ENCODE measurements at places on chromosomes 1 and 21. TPM values are rescaled to one million over a fixed set of nuclear protein-coding genes. Genes with fewer than 3 reads are reported as not detected.

The OR14K1 gene
- not detected for total RNA-seq

The IGSF21 gene
- total RNA-seq: not detected

GRCh38 chr1:207020709-207021107, 11.8 kb downstream of the C1orf116 start:
- no peak for DNase-seq

DNA sequence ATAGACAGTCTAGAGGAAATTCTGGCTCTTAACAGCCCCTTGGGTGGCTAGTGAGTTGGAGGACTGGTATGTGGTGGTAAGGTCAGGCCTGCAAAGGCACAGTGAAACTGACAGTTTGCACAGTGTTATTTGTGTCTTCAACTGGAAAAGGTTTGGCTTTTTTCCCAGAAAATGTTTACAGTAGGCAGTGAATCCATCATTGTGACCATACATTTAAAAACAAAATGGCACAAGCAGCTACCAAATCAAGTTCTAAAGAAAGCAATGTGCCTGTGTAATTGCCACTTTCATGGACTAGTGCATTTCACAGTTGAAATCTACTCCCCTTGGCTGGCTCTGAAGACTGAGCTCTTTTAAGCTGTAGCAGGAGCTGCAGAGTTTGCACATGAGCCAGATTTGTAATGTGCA, 24.8 kb downstream of the ATPAF1 start:
- no peak for DNase-seq

DNA sequence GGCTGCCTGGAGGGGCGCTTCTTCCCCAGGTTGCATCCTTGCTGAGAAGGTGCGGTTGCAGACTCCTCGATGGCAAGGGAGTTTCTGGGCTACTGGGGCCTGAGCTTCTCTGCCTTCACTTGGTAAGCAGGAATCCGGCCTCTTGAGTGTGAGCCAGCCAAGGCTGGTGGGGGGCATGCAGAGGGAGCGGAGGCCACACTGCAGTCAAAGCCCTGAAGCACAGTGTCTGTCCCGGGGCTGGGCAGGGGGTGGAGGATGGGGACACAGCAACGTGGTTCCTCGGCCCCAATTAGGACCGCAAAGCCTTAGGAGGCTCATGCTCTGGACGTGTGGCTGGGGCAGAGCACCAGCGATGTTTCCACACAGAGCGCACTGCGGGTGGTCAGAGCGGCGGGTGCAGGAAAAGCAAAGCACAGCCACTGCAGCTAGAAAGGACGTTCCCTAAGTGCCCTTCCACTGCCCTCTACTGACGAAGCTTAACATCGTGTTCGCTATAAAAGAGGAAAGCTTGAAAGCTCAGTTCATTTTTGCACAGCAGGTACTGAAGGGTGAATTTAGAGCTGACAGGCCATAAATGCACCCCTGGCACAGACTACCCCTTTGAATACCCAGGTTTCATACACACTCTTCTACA, 60.7 kb upstream of the COG2 start:
- DNase-seq: no peak

GRCh38 chr1:233885196-233885920, 19.1 kb upstream of the SLC35F3 start:
- no peak for DNase-seq

GRCh38 chr1:117673405-117673804, 67.6 kb downstream of the TENT5C start:
- DNase-seq: no peak
